Retina (tissue), 1 donor: ENCODE measurements at places on chromosomes 3 and 15.

DNA sequence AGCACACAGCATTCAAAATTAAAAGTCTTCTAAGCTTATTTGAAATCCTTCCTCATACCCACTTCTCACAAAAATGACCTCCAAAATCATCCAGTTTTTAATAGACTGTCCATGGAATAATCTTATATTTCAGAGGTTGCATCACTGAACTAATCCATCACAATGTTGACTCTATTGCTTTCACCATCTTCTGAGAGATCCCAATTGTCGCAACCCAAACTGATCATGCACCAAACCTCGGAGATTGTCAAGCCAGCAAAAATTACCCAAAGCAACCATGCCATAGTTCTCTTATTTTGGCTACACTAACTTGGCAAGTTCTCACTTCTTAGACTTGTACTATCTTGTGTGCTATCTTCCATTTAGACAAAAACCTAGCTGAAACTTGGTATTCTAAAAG, 75.5 kb downstream of the LRRFIP2 start:
- no peak for DNase-seq

DNA sequence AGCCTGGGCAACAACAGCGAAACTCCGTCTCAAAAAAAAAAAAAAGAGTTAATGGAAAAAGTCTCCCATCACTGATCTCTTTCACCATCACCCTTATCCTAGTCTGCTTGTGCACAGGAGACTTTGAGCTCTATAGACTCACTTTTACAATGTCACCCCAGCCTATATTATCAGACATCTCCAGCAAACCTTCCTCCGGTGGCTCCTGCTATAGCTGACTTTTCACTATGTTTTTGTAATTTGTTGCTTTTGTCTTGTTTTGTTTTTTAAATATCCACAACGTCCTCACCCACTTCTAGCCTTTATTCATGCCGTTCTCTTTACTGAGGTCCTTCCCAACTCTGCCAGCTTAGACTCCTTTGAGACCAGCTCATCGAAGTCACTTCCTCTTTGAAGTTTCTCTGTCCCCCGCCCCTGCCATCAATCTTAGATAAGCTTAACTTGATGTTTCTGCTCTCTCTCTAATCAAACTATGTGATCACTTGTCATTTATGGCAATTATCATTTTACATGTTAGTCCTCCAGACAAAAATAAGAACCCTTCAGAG, 82.7 kb upstream of the CHD2 start:
- DNase-seq = no peak

DNA sequence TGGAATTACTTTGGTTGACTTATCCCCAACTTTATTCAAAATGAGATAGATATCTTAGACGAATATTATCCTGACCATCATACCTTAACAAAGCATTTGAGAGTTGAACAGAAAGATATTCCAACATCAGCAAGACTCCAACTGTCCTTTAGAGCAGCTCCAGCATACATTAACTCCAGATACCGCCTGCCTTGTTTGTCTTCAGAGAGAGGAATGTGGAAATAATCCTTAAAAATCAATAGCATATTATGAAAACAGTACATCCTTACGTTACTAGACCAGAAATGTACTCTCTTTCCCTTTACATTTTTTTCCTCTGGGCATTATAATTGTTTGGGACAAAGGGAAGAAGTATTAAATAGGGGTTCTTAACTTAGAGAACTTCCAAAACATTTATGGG, 1.7 kb downstream of the ANKUB1 start:
- DNase-seq = no peak

DNA sequence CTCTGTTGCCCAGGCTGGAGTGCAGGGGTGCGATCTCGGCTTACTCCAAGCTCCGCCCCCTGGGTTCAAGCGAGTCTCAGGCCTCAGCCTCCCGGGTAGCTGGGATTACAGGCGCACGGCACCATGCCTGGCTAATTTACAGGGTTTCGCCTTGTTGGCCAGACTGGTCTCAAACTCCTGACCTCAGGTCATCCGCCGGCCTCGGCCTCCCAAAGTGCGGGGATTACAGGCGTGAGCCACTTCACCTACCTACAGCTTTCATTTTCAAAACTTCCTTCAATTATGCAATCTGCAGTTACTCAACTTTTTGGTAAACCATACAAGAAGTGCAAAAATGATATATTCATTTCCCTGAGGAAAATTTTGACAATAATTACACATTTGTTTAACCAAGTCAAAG, 14.0 kb downstream of the NANOGP8 start:
- no peak for DNase-seq

GRCh38 chr3:42742259-42742658, 30.8 kb downstream of the CCDC13 start:
- DNase-seq = no peak

DNA sequence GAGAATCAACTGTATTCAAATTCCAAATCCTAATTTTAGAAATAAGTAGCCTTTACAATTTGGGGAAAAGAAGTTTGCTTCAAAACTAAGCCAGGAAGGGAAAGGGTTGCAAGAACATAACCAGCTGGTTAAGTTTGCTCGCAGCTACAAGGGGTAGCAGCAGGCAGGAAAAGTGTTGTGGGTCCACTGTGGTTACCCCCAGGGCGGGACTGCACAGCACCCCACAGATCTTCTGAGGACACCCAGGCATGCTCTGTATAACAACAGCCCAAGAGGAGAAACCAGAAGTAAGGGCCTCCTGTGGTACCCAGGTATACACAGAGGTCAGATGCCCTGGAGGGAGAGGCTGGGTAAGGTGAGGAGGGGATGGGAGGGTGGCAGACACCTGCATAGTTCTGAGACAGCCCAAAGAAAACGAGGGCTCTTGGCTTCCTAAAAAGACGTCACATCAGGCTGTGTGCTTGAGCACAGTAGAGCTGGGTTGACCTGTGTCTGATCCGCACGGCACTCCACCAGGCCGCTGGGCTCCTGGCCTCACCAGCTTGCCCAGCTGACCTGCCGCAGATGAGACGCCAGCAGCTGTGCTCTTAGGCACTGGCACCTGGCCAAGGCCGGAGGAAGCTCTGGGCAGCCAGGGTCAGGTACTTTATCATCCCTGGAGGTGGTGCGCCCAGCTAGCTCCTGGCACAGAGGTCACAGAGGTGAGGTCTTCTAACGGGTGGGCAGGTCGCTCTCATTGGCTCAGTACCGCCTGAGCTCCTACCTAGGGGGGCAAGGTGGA, 81.8 kb upstream of the SNRPA1 start:
- no peak for DNase-seq

GRCh38 chr3:125123451-125124305, 67.9 kb upstream of the HEG1 start:
- no peak for DNase-seq

DNA sequence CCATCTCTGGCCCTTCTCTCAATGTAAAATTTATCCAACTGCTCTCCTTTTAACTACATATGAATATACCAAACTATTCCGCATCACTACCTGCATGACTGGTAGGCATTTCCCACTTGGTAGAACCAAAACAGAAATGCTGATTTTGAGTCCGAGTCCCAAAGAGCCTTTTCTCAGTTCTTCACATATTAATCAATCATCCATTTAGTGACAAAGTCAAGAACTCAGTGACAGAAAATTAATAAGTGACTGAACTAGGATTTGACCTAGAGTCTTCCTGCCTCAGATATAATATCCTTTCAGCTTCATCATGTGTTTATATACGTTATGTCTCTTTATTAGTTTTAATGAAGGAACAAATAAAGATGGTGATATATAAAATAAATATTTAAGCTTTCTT, 700.6 kb upstream of the GOLIM4 start:
- no peak for DNase-seq

GRCh38 chr3:186193534-186194450, 84.9 kb upstream of the ETV5 start:
- DNase-seq = peak; percentile 88

DNA sequence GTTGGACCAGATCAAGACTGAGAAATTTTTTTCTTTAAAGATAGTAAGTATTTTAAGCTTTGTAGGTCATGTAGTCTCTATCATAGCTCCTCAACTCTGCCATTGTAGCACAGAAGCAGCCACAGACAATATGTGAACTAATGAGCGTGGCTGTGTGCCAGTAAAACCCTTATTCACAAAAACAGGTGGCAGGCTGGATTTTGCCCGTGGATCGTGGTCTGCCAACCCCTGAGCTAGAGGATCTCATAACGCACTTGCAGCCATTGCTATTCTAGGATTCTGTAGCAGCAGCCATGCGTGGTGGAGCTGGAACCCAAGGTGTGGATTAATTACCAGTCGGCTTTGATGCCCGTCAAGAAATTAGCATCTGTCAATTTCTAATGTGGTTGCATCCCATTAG, 68.7 kb upstream of the PLXNA1 start:
- DNase-seq = no peak
